Renal cortical epithelial cell (primary cell): ENCODE measurements at places on chromosomes 3 and 15.

DNA sequence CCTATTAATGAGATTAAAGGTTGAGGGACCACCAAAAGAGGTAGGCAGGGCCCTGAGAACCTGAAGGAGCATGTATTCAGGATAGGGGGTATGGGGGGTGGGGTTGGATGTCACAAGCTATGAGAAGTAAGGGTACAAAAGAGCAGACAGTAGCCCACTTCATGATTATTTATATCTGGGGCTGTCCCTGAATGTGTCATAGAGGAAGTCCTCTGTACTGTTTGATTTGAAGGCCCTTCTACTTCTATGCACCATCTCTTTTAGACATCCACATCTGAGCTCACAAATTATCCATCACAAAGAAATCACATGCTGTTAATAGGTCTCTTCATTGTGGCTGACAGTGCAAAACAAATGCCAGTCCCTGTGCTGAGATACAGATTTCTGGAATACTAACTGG is 68.6 kb downstream of the FHIT start:
- DNase-seq, result no peak

GRCh38 chr3:137222736-137223225 is 265.0 kb downstream of the IL20RB start:
- DNase-seq, result no peak

GRCh38 chr3:61890586-61890985 is 329.2 kb downstream of the PTPRG start:
- no peak for DNase-seq

DNA sequence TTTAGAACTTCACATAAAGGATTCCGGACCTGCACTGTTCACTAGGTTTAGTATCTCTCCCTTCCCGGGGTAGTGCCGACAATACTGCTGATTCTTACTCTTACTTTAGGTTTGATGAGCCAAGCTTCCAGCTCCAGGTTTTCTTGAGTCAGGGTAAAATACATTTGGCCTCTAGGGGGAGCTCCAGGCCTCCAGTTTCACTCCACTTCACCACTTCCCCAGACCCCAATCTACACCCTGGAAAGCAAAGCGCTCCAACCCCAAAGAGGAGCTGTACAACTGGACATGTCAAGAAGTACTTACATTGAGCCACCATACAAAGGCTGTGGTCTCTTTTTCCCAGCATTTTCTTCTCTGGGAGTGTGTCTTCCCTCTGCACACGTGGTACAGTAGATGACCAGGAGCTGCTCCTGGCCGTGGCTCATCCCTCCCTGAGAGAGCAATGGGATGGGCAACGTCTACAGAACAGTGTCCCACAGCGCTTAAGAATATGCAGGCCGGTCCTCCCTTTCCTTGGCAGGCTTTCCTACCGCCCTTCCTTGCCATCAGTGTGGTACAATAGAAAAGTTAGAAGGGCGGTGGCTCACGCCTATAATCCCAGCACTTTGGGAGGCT is 93.9 kb upstream of the CCDC80 start:
- peak; percentile 54 for DNase-seq

- DNase-seq, result peak; percentile 69
Observed at GRCh38 chr3:132346841-132347736, 29.9 kb downstream of the ACP3 start.

- DNase-seq, result no peak
Observed at GRCh38 chr15:70582143-70582945, 181.0 kb downstream of the UACA start.

DNA sequence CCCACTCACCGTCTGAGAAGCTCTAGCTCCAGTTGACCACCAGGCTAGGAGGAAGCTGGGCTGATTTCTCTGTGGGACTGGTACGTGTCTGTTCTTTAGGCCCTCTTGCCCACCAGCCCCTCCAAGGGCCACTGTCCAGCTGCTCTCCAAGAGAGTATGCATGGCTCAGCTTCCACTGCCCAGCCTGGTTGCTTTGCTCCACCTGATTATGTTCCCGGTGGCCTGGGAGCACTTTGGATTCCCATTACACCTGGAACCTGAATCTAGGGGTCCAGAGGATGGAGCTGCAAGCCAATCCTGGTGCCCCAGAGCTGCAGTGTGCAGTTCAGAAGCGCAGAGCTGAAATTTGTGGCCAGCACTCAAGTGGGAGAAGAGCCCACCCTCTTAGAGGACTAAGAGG is 402.1 kb upstream of the CNTN6 start:
- DNase-seq, result no peak
